Stimulated activated CD4-positive, alpha-beta T cell treated with anti-CD3 and anti-CD28 coated beads, Interleukin-15, amount 100 ng/mL, for 1 hour (primary cell): ENCODE measurements at places on chromosomes 12 and 14.

DNA sequence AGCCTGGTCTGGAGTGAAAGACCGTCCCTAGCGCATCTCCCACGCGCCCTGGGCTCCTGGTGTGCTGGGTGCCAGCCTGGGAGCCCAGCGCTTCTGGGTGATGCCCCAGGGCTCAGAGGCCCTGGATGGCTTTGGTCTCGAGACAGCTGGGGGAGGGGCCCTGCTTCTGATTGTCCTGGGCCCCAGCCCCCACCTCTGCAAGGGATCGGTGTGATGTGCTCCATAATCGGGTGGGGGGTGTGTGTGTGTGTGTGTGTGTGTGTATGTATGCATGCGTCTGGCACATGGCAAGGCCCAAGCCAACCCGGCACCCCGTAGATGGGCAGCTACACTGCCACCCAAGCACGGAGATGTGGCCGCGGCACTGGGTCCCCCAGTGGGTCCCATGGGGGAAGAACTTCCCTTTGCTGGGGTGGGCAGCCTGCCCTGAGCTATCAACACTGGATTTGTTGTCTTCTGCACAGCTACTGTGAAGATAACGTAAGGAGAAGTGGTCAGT lies 3.1 kb downstream of the ZBTB42 start:
- DNase-seq = no peak

DNA sequence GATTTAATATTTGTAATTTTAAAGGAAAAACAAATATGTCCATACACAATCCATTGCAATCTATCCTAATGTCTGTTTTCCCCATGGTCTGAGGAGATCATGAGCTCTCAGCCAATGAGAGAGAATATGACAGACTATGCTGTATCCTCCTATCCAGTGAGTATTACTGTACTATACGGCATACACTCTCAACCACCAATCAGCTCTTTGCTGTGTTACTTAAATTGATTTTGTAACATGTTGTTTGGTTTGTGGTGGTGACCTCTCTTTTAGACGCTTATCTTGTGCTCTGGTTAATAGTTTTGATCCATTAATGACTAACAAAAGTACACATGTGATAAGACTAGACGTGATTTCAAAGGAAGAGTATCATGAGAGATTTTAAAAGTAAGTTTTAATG lies 231.5 kb upstream of the FOXN3 start:
- DNase-seq = no peak

GRCh38 chr14:86852530-86852929 lies 1140.5 kb downstream of the GALC start:
- DNase-seq = no peak

GRCh38 chr14:57413849-57414248 lies 23.5 kb downstream of the NAA30 start:
- no peak for DNase-seq

- DNase-seq = no peak
Measured at GRCh38 chr12:130351326-130351725, 13.6 kb downstream of the PIWIL1 start.

DNA sequence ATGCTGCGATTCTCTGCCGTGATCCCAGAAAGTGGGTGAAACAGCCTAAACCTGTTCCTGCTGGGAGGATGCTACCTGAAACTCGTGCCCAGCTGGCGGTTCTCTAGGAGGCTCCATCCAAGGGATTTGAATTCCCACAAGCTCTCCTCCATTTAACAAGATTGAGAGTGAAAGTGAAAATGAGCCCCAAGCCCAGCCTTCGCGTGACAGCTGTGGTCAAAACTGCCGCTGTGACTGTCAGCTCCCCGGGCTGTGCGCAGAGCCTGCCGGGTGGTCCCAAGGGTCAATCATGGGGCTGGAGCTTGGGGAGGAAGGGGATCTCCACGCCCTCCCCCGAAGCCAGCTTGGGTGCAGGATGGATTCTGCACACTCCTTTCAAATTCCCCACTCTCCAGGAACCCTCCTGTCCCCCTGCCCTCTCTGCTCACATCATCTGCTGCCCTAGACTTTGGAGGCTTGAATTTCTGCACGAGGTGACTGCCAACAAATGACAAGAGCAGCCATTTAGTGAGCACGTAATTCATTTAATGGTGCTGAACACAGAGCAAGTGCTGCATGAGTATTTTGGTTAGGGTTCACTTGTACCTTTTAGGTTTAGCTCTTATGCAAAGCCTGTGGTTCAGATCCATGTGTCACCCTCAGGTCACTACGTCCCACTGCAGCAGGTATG lies 5.3 kb downstream of the ASB2 start:
- no peak for DNase-seq

DNA sequence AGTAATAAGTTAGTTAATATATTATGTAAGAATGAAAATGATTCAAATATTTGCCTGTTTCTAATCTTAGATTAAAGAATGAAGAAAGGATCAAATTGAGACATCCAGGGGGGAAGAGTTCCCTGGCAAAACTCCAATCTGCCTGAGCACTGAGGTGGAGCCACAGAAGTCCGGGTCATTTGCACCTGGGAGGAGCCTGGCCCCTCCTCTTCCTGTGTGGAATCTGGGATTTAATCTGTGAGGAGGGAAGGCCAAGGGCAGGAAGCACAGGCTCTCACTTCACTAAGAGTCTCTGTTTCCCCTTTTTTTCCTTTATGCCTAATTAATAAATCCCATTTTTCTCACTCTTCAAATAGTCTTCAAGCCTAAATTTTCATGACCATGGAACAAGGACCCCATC lies 599.5 kb downstream of the FLRT2 start:
- DNase-seq = no peak

GRCh38 chr12:5377997-5378592 lies 53.8 kb upstream of the NTF3 start:
- DNase-seq = no peak

- DNase-seq = no peak
Measured at GRCh38 chr14:33671556-33671955, 279.3 kb downstream of the EGLN3 start.

DNA sequence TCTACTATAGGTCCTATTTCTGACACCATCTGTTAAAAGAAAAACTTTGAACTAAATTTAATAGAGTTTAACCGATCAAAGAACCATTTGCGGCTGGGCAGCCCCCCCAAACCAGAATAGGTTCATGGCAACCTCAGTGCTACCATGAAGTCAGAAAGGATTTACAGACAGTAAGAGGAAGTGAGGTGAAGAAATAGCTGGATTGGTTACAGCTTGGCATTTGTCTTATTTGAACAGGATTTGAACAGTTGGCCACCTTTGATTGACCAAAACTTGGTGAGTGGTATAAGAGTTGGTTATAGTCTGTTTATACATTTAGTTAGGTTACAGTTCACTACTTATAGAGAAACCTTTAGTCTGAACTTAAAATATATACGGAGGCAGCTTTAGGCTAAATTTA lies 88.9 kb downstream of the TXNDC16 start:
- DNase-seq = no peak
